ENCODE measurements at places on chromosomes 16 and 17.
A peak's percentile ranks its signal among the peaks of the same experiment; 100 is the strongest.

- DNase-seq, result no peak
These were observed 173.1 kb upstream of the NLRP1 start for GRCh38 chr17:5757314-5757907.

DNA sequence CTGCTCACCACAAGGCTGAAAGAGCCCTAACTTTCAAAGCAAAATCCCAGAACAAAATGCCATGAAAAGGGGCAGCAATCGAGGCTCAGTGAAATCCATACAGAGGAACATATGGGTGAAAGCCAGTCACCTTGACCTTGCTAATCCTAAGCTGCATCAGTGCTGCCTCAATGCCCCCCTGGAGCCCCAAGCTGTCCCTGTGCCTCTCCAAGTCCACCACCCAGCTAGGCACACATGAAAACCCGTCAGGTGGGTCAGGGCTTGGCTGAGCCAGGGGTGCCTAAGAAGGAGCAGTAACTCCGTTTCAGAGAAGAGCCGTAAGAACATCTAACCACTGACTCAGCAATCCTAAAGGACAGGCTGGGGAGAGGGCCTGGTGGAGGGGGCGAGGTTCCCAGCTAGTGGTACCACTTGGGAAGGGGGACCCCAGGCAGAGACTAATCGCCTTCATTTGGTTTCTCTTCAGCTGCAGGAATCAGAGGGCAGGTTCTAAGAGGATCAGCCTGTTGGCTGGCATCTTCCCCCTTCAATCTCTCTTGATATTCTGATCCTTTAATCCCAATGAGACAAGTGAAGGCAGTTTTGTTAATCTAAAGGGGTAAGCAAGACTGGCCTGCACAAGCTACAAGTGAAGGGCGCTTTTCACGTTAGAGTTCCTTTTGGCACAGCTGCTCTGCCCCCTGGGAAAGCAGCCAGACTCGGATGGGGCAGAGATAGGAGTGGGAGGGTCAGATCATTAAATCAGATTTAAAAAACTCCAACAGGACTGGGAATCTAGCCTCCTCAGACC is 7.6 kb downstream of the PITPNA start:
- no peak for DNase-seq

GRCh38 chr17:62899361-62899760 is 66.7 kb upstream of the TANC2 start:
- no peak for DNase-seq

DNA sequence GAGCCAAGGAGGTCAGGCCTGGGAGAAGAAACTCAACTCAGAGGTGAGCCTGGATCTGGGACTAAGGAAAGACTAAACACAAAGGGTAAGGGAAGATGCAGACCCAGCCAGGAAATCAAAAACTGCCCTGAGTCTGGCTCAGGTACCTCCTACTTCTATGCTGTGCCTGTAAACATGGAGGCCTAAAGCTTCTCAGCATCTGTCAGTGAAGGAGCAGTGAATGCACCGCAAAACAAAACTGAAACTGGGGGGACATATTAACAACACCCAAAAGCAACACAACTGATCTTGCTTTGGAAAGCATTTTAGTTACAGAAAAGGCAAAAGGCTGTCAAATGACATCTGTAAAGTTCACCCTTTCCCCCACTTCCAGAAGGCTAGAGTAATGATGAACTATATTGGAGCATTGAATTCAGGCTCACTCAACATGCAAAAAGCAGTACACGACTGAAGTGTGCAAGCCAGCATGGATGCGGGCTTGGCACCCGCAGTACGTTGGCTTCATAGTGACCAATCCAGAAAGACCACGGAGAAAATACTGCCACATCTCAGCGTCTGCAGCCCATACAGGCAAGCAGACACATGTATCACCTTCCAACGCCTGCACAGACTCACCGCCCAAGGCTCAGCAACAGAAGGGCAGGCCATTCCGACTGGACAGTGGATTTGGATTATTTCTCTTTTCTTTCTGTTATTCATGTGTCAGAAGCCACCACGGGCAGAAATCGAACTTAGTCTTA is 3.8 kb downstream of the TBC1D16 start:
- DNase-seq, result no peak

DNA sequence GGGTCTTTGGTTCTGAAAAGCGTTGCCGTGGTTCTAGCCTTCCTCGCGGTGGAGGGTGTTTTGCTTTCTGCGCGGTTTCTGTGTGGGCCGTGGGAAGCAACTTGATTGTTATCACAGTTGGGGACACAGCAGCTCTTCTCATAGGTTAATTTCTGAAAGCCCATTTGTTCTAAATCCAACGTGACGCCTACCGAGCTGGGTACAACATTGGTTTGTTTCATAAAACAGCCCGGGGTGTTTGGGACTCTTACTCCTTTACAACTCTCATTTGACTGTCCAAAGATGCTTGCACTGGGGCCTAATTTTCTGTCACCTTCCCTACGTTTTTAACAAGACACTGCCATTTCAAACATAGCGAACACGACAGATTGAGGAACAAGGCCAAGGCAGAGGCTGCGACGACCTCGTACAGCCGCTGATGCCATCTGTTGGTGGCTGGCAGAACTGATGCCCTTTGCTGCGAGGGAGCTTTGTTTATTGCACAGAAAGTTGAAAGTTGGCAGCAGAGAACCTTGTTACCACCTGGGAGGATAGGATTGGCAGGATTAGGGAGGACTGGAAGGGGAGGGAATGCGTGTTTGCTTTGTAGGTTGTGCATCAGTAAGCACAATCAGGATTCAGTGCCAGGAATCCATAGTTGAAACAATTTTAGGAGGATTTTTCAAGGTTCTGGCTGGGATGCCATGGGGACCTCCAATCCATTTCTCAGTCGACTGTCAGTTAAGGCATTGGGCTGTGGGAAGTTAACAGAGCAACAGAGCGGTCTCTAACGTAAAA is 98.3 kb downstream of the PITPNC1 start:
- peak; percentile 78 for DNase-seq

- DNase-seq, result peak; percentile 58
These were observed 44.9 kb downstream of the OTOA start for GRCh38 chr16:21708533-21709115.

- DNase-seq, result no peak
These were observed 14.4 kb downstream of the SLFN5 start for GRCh38 chr17:35257208-35257659.

GRCh38 chr17:14918540-14918939 is 346.6 kb downstream of the PMP22 start:
- no peak for DNase-seq

GRCh38 chr17:72467841-72468653 is 347.2 kb downstream of the SOX9 start:
- DNase-seq, result no peak

DNA sequence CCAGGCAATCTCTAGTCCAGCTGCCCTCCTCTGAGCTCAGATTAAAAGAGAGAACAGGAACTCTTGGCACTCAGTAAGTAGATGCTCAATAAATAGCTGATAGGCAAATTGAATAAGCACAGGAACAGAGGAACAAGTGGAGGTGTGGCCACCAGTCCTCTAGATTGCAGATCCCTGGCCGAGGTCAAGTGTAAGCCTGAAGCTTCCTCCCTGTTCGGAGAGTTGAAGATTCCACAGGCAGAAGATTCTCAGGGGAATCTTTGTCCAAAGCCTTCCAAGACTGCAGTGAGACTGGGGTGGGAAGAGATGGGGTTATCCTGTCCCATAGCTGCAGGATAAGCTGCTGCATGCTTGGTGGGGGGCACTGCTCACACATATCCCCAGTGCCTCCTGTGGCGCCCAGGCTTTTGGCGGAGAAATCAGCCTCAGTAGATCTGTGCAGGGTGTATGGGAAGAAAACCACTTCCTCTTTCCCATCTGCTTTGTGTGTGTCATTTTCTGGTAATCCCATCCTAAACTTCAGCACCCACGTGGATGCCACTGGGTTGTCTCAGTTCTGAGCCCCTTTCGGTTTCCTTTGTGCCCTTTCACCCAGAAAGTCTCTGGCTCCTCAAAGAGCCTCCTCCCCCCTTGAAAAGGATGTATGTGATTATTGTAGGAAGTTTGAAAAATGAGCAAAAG is 12.1 kb downstream of the CD300A start:
- DNase-seq, result peak; percentile 40

DNA sequence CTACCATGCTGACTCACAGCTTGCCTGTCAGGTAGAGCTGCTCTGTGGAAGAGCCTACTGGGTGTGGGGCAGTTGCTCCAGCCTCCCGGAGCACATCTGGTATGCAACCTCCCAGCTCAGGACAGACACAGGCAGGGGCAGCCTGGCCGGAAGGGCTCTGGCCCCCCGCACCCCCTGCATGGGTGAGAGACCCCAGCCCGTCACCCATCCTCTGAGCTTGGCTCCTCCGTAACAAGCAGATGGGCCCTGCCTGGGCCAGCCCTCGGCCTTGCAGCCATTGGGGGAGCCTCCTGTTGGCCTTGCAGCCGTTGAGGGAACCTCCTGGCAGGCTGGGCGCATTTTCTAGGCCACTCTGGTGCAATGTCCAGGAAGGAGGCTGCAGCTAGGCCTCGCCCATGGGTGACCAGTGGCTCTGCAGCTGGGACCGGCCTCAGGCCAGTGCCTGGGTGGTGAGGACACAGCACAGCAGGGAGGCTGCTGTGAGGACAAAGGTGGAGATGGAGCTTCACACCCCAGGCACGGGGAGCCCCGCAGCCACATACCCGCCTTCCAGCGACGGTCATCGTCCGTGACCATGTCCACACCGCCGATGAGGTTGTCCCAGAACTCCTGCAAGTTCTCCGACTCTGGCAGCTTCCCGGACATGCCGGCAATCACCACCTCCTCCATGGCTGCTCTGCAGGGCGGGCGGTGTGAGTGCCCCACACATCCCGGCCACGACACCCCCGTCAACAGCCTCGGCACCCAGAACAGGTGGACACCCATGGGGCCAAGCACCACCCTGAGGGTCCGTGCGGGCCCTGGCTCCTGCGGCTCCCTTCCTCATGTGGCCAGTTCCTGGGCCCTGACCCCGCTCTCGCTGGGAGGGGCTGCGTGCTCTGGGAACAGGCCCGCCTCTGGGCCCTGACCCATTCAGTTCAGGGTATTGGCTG is 2.0 kb downstream of the FASN start:
- DNase-seq, result no peak

GRCh38 chr17:77946900-77947645 is 11.4 kb upstream of the TNRC6C start:
- DNase-seq, result no peak

DNA sequence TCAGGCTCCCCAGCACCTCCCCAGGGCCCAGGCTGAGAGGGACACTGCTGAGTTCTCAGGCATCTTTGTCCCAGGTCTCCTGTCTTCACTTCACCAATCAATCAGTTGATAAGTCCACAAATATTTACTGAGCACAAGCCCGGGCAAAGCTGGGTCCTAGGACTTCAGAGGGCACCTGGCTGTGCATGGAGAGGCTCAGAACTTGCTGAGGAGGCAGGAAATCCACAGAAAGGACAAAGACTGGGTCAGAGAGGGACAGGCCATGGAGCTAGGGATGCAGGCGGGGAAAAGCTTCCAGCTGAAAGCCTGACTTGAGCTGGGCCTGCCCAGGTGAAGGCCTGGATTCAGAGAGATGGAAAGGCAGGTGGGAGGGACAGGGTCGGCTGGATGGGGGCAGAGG is 33.2 kb upstream of the C1QL1 start:
- no peak for DNase-seq

DNA sequence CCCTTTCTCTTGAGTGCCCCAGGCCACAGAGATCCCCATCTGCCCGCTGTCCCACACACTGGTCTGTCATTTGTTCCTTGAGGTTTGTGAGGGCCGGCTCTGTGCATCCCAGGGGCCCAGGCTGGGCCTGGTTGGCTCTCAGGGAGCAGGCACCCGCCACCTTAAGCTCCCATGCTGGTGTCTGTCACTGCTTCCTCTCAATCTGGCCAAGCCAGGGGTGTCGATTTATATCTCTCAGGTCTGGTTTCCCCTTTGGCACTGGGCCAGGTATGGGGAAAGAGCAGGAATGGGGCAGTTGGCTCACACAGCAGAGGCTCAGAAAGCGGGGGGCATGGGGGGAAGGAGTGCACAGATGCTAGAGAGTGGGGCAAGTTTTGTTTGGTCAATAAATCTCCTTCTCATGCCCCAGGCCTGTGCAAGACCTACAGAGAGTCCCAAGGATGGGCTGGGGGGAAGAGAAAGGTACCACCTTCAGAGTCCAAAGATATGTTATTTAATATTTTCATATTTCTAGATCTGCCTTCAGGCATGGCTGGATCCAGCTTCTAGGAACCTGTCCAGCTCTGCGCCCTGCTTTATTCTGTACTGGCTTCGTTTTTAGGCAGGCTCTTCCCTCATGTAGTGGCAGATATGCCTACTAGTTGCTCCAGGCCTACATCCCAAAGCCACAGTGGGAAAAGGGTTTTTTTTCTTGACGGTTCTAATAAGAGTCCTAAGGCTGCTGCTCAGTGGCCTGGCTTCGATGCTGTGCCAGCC is 34.3 kb downstream of the IL4R start:
- no peak for DNase-seq

Measured in stimulated activated CD4-positive, alpha-beta T cell treated with anti-CD3 and anti-CD28 coated beads, Interleukin-12 subunit alpha, Interleukin-12 subunit beta, amount 100 ng/mL, for 24 hours (primary cell).